ENCODE measurements at places on chromosomes 3 and 15.

- no peak for DNase-seq
These were observed 54.9 kb downstream of the DCUN1D1 start for GRCh38 chr3:182925330-182925943.

- peak; percentile 10 for DNase-seq
These were observed 89.7 kb upstream of the PROK2 start for GRCh38 chr3:71874618-71875017.

DNA sequence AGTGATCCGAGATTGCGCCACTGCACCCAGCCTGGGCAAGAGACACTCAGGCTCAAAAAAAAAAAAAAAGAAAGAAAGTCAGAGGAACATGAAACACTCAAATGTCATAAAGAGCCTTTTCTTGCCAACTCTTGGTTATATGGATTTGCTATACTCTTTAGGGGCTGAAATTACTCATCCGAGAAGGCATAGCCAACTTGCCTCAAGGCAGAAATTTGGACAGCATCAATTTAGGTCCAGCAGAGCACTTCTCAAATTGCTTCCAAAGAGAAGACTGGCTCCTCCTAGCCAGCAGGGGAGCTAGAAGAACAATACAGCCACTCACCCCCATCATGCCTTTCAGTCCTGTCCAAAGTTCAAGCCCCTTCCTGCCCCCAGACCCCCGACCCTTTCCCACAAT lies 43.8 kb downstream of the OSBPL10 start:
- no peak for DNase-seq

DNA sequence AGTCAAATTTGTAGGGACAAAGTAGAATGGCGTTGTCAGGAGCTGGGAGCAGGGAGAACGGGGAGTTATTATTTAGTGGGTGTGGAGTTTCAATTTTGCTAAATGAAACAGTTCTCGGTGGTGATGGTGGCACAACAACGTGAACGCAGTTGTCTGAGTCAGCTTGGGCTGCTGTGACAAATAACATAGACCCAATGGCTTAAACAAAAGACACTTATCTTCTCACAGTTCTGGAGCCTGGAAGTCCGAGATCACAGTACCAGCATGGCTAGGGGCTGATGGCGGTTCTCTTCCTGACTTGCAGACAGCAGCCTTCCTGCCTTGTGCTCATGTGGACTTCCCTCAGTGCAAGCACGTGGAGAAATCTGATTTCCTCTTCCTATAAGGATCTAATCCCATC lies 90.2 kb downstream of the CHSY1 start:
- DNase-seq: peak; percentile 64

DNA sequence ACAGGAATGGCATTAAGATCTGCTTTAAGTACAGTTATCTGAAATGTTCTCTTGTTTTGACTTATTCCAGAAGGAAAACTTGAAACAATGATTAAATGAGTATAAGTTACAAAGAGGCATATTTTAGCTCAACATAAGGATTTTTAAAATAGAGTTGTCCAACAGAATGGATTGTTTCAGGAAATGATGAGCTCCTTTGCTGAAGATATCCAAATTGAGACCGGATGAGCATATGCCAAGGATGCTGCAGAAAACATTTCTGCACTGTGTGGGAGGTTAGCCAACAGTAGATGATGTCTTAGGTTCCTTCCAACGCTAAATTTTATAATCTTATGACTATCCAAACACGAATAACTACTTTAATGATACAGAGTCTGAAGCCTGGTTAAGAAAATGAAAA lies 226.5 kb upstream of the NANOGP8 start:
- no peak for DNase-seq

GRCh38 chr3:126151562-126152302 lies 28.7 kb downstream of the ALDH1L1 start:
- no peak for DNase-seq

GRCh38 chr3:143215059-143215458 lies 95.5 kb downstream of the CHST2 start:
- no peak for DNase-seq

DNA sequence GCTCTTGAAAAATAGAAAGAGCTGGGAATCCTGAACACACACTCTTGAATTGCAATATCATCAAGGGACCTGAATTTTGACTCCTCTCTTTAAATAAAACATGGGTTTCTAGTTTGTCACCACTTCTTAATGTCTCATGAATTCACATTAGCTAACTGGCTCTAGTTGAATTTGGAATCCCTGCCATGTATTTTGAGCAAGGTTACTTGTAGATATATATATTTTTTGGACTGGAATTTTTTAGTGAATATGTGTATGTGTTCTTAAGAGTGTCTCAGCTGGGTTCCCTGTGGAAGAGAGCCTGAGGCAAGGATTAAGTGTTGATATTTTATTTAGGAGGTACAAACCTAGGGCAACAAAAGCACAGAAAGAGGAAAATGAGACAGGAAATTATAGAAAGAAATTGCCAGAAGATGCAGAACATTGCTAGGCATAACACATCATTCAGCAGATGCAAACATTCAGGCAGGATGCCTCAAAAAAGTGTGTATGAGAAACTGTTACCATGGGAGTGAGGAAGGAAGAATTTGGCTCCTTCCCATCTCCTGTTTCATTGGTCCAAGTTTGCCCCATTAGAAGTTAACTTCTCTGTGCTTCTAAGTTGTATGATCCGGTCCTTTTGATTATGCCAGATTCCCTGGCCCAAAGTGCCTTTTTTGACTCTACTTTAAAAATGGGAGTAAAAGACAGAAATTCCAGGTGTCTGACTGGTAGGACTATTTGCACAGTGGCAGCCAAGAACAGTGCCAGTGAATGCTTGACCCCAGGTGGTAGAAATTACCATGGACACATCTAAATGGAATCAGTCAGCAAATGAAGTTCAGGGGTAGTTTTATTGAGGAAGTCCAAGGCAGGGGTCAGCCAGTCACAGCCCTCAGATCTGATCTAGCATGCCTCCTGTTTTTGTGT lies 253.7 kb upstream of the TGFBR2 start:
- DNase-seq: no peak

DNA sequence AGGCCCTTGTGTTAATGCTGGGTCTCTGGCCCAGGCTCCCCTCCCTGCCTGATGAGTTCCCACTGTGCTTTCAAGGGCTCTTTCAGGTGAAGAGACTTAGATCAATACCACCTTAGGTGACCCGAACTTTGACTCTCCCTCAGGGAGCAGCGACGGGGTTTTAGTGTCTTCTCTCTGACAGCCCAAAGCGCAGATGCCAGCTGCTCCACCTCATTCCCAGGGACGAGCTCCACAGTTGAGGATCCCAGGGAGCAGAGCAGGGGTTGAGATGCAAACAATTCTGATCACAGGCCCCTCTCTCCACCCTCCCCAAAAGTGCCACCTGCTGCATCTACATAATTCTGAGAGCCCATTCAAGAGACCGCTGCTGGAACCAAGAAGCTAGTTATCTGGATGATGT lies 265.1 kb downstream of the TJP1 start:
- DNase-seq: no peak

- no peak for DNase-seq
These were observed 17.1 kb downstream of the ARHGAP31 start for GRCh38 chr3:119311081-119311925.

GRCh38 chr15:25664761-25665160 lies 198.4 kb downstream of the ATP10A start:
- DNase-seq: no peak

GRCh38 chr3:10706156-10706739 lies 109.8 kb upstream of the SLC6A11 start:
- no peak for DNase-seq

DNA sequence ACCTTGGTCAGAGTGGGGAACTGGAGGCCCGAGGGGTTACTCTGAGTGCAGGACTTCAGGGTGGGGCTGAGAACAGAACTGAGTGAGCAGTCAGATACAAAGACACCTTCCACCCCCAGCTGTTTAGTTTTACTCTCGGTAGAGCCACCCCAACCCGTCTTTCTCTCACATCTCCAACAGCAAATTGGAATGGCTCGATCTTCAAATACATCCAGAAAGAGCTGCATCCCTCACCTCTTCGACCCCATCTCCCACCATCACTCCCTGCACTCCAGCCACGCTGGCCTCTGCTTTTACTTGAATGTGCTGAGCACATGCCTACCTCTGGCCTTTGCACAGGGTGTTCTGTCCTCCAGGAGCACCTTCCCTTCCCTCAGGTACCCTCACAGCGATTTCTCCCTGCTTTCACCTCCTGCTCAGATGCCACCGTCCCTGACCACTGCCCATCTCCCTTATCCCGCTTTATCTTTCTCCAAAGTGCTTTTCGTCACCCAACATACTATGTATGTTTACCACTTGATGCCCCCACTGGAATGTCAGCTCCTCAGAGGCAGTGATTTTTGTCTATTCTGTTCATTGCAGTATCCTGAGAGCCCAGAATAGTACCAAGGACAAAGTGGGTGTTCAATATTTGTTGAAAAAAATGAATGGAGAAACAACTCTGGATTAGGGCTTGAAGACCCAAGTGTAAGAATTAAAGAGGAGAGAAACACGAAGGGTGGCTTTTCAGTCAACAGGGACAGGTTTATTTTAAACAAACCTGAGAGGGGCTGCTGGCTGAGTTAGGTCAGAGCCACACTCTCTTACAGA lies 4.4 kb downstream of the CHCHD4 start:
- DNase-seq: no peak

DNA sequence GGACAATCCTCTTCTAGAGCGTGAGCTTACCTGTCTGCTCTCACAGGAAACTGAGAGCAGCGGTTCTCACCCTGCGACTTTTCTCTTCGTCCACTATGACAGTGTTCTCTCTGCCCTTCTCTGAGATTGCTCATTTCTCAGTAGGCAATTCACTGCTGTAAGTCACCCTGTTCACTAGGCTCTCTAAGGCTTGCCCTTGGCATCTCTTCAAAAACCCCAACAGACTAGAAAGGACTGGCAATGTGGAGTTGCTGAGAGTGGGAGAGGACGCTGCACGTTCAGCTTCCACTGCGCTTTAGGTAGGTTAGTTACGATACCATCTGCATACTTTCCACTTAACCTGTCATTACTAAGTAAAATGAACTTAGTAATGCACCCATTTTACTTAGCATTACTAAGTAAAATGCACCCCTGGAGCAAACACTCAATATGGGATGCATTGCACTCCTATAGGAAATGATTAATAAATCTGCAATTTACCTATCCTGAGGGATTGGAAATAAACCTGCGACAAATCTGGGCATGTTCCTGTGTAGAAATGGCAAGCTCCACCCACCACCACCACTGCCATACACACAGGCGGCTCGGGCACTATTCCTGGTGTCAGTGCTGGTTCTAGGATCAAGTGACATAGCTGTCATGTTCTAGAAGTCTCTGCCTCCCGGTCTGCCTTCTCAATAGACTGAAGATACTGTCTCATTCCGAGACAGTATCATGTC lies 21.4 kb downstream of the XPC start:
- no peak for DNase-seq

- DNase-seq: no peak
These were observed 1.0 kb downstream of the LIMD1 start for GRCh38 chr3:45595364-45596195.

GRCh38 chr3:8980756-8981257 lies 17.5 kb upstream of the RAD18 start:
- DNase-seq: no peak

GRCh38 chr3:15728766-15729165 lies 69.0 kb downstream of the ANKRD28 start:
- DNase-seq: no peak

DNA sequence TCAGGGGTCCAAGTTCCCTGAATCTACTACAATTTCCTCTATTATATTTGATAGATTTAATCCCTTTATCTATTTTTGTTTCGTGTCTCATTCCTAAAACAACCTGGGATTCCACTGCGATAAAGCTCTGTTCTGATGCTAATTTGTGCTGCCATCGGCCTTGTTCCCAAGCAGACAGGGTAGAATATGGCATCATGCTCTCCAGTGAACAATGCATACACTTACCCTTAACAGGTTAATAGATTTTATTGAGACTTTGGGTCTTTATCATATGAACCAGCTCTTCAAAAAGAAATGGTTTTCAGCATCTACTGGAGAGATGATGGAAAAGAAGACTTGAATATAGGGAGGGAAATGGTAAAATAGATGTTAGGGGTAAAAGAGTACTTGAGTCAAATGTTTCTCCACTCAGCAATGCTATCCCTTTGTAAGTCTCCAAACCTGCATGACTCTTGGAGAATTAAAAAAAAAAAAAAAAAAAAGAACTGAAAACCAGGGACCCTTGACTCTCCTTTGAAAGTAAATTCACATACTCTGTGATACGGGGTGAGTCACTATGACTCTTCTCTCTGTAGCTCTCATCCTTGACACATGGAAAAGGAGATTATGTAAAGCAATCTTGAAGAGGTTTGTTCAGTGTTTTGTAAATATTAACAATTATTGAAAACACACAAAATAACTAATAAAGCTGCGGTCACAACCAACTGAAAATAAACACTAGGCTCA lies 268.8 kb downstream of the ZBTB20 start:
- DNase-seq: no peak

GRCh38 chr3:169660709-169661360 lies 2.7 kb downstream of the MECOM start:
- peak; percentile 23 for DNase-seq

DNA sequence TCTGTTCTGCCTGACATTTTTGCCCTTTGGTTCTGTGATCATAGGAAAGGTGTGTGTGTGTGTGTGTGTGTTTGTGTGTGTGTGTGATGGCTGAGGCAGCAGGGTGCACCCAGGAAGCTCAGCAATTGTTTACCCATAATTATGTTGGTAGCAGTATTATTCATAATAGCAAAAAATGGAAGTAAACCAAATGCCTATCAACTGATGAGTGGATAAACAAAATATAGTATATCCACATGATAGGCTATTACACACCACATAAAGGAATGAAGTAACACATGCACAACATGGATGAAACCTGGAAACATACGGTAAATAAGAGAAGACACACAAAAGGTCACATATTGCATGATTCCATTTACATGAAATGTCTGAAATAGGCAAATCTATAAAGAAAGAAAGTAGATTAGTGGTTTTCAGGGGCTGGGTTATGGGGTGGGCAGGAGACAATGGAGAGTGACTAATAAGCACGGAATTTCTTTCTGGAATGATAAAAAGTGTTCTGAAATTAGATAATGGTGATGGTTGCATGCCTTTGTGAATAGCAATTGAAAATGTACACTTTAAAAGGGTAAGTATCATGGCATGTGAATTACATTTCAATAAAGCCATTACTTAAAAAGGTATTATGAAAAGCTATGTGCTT lies 167.2 kb downstream of the POLR2M start:
- no peak for DNase-seq

GRCh38 chr15:67185621-67186225 lies 68.7 kb downstream of the AAGAB start:
- DNase-seq: no peak

DNA sequence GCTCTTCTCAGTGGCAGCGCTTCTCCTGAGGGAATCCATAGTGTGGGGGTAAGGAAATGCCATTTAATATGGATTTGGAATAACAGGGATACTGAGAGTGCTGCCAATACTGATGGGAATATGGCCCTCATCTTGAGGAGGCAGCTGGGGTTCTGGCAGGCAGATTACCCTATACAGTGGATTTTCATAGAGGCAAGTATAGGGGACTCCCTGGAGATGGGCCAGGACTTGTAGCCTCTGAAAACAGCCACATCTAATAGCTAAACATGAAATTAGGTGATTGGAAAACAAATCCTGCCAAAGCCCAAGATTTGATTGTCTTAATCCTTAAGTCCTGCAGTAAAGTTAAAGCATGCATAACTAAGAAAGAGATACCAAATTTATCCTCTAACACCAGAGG lies 30.9 kb downstream of the DPH3 start:
- DNase-seq: no peak

GRCh38 chr15:33515121-33515520 lies 204.4 kb downstream of the RYR3 start:
- no peak for DNase-seq

GRCh38 chr3:150259526-150260397 lies 148.3 kb upstream of the TSC22D2 start:
- DNase-seq: no peak

- no peak for DNase-seq
These were observed 48.0 kb downstream of the ARHGAP31 start for GRCh38 chr3:119342176-119342575.

- no peak for DNase-seq
These were observed 68.5 kb downstream of the ZNF148 start for GRCh38 chr3:125306620-125307019.
